ENCODE measurements at places on chromosomes 5 and 9.

DNA sequence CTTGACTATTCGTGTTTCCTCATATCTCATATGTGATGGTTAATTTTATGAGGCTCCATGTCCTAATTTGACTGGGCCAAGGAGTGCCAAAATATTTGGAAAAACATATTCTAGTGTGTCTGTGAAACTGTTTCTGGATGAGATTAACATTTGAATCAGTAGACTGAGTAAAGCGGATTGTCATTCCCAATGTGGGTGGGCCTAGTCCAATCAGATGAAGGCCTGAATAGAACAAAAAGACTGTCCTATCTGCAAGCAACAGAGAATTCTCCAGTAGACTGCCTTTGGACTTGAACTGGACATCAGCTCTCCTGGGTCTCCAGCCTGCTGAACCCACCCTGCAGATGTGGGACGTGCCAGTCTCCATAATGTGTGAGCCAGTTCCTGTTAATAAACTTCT is 13.5 kb upstream of the SLCO4C1 start:
- no peak for DNase-seq

DNA sequence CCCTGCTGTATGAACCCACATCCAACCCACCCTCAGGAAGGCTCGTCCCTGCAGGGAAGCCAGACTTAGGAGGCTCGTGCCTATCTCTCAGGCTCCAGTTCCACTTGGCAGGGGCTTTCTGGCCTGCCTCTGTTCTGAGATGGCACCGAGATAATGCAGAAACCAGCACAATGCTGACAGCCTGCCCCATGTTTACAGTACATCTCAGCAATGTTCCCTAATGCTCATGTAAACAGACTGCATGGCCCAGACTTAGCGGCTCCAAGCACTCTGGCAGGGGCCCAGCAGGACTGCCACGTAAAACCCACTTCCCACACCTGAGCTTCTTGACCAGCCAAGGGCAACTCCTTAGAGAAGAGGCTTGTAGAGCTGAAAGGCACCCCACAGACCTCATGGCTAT is 499.5 kb upstream of the BRINP1 start:
- DNase-seq: no peak

GRCh38 chr9:104177003-104177611 is 83.0 kb downstream of the SMC2 start:
- DNase-seq: no peak

GRCh38 chr9:8804613-8805012 is 1005.0 kb upstream of the DMAC1 start:
- DNase-seq: no peak

DNA sequence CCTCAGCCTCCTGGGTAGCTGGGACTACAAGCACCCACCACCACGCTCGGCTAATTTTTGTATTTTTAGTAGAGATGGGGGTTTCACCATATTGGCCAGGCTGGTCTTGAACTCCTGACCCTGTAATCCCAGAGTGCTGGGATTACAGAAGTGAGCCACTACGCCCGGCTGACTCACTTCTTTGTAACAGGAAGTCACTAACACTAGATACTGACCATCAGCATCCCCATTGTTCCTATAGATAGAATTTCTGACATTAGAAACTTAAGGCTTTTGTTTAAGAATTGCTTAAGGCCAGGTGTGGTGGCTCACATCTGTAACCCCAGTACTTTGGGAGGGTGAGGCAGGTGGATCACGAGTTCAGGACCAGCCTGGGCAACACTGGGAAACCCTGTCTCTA is 42.2 kb downstream of the LEAP2 start:
- DNase-seq: no peak

GRCh38 chr9:130933114-130934046 is 5.7 kb downstream of the FIBCD1 start:
- no peak for DNase-seq

GRCh38 chr9:100294806-100295205 is 57.9 kb downstream of the TEX10 start:
- DNase-seq: no peak

DNA sequence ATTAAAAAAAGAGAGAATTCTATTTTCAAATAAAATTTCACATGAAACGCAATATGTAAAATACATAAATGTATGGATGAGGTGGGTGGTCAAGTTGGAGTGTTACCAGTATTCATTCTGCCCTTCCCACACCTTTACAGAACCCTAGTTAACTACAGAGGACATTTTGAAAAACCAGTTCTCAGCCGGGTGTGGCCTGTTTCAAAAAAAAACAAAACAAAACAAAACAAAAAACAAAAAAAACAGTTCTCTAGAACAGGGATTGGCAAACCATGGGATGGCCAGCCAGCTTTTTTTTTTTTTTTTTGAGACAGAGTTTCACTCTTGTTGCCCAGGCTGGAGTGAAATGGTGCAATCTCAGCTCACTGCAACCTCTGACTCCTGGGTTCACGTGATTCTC is 28.4 kb upstream of the HK3 start:
- no peak for DNase-seq

DNA sequence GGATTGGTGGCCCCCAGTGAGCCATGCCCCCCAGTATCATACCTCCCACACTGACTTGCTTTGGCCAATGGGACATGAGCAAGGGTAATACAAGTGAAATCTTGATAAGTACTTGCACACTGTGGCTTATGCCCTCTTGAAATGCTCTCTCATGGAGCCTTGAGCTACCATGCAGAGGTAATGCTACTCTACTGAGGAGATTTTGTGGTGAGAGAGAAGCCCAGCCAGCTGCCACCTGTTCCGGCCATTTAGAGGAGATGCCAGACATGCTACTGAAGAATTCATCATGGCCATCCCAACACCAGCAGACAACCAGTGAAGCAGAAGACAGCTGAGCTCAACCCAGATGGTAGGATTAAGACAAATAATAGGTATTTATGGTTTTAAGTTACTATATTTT is 299.5 kb downstream of the MEF2C start:
- DNase-seq: no peak

- no peak for DNase-seq
These were observed 9.7 kb downstream of the ICE1 start for GRCh38 chr5:5432020-5432707.

DNA sequence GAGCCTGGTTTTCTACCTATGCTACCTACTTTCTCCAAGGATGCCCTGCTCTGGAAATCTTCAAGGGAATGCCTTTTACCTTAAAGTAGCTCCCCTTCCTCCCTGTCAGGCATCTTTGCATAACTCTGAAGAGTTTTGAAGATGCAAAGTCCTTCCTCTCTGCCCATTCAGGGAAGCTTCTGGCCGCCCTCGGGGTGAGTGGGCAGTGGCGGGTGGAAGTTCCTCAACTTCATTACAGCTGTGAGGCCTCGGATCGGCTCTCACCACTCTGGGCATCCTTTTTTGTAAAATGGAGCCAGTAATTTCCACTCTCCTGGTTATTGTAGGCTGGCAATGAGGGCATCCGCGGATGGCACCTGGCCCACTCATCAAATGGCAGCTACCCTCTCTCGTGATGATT is 31.7 kb upstream of the STXBP1 start:
- no peak for DNase-seq

DNA sequence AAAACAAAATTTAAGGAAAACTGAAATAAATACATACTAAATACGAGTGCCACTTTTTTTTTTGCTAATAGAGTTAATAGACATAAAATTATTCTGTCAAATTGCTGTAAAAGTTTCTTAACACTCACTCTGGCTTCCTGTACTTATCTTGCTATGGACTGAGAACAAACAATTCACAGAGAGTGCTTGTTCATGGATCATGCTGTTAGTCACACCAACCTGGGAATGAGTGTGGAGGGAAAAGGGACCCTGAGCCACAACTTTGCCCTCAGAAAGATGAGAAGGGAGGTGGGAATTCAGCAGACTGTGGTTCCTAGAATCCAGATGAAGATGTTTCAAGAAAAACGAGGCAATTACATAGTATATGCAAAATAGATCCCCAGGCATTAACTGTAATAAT is 246.9 kb downstream of the FBXL7 start:
- DNase-seq: no peak

DNA sequence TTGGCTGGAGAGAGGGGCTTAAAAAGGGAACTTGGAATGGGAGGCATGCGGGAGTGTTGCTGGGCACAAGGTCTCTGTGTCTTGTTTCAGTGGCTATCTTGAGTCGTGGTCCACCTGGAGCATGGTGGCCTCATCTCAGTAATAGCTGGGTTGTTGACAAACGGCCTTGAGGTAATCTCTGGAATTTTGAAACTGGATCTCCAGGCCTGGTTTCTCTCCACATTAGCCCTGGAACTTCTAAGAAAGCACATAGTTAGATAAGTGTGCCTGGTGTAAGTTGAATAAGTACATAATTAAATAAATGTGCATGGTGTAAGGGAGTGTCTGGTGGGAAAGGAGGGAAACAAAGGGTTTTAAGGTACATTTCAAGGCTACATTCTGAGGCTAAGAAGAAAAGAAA is 62.2 kb downstream of the INIP start:
- DNase-seq: no peak

DNA sequence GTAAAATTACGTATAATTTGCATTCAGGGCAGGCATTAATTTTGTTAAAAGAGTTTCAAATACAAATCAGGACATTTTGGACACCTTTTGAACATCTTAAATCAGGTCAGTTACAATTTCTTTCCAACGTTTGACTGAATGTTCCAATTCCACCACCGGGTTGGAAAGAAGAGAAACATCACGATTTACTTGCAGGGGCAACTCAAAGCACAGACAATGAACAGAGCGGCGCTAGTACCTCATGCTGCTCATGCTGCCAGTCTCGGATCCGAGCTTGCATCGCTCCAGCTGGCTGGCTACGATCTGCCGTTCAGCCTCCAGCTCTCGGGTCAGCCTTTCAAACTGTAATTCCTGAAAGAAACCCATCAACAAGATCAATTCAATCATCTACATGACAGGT is 339.5 kb downstream of the CTNND2 start:
- DNase-seq: no peak

GRCh38 chr9:13615660-13616490 is 336.4 kb upstream of the MPDZ start:
- no peak for DNase-seq

DNA sequence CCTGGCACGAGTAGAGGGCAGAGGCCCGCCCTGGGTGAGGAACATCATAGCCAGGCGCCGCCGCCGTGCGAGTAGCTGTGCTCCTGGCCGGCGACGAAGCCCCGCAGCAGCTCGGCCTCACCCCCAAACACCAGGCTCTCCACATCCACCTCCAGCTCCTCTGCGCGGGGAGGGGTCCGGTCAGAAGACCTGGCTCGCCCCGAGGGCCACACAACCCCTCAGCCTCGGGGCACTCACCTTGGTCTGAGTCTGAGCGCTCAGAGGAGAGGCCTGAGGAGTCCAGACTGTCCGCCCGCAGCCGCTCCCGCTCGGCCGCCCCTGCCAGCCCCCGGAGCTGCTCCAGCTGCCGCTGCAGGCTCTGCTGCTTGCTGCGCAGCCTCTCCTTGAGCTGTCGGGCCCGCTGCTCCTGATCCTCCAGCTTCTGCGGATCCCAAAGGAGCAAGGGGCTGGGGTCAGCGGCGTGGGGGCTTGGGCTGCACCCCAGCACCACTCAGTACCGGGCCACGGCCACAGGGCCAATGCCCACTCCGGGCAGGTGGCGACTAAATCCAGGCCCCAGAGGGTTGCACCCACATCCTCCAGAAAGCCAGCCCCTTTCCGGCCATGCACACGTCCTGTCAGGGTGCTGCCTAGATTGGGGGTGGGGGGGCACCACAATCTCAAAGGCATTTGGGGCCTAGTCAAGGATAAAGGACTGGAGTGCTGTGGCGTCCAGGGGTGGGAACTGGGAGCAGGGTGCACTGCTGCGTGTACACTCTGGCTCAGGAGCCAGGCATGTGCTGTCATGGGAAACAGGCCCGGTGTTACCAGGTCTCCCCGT is 3.9 kb downstream of the MXD3 start:
- DNase-seq: no peak

- DNase-seq: no peak
These were observed 281.0 kb downstream of the RASEF start for GRCh38 chr9:82781921-82782392.

- DNase-seq: no peak
These were observed 226.6 kb upstream of the ADCY2 start for GRCh38 chr5:7169240-7169878.

- DNase-seq: no peak
These were observed 48.3 kb downstream of the GNAQ start for GRCh38 chr9:77983320-77983662.

- DNase-seq: no peak
These were observed 1104.8 kb upstream of the C9orf72 start for GRCh38 chr9:28678097-28678496.

GRCh38 chr9:128703616-128704355 is 1.5 kb downstream of the PKN3 start:
- no peak for DNase-seq

DNA sequence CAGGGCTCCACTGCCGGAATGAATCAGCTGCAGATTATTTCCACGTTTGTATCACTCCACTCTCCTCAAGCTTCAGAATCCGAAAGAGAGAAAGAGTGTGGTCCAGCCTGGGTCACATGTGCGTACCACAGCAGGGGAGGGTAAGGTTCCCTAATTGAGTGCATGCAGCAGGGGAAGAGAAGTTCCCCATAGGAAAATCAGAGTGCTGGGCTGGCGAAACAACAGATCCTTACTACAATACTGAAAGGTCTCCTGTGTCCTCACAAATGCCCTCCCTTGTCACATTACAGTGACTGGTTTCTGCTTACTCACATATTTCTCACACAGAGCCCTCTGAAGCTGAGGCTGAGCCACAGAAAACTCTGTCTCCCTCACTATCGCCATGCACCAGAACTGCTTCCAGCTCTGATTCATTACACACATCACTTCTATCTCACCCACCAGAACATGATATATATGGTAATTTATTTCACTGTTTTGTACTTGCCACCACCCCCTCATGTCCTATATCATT is 532.2 kb upstream of the TUSC1 start:
- no peak for DNase-seq

DNA sequence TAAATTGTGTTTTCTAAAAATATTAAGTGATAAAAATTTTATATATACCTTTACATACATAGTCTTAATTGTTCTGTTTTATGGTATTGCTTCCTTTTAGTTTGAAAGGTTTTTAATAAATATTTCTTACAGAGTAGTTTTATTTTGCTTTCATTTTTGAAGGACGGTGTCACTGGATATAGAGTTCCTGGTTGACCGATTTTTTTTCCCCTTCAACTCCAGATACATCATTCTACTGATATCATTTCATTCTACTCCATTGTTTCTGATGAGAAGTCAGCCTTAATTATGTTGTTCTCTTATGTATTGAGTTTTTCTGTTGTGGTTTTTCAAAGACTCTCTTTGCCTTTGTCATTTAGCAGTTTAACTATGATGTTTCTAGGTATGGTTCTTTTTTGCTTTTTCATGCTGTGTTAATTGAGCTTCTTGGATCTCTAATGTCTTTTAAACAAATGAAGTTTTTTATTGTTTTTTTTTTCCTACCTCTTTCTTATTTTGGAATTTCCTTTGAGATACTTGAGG is 30.4 kb downstream of the MTREX start:
- DNase-seq: no peak

DNA sequence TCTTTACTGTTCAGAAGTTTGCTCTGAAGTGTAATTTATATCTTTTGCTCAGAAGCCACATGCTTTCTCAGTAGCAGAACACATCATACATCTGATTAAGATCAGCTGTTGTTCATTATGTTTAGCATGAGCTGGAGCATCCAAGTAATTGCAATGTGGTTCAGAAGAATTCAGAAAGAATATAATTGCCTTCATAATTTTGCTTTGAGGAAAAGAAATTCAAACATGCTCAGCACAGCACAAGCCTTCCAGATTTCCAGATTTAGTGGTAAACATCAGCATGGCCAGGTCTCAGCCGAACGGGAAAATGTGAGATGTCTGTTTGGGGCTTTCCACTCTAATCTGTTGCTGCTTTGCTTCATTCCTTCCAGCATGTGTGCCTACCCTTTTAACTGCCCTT is 65.9 kb downstream of the ITGA1 start:
- no peak for DNase-seq

Data from activated CD8-positive, alpha-beta memory T cell treated with anti-CD3 and anti-CD28 coated beads for 1 hour (primary cell).